Colonic mucosa (tissue), 4 donors: ENCODE measurements at places on chromosomes 6 and 20. TPM values are rescaled to one million over a fixed set of nuclear protein-coding genes. Genes with fewer than 3 reads are reported as not detected.
A peak's percentile ranks its signal among the peaks of the same experiment; 100 is the strongest.

The PAK5 gene
- total RNA-seq: not detected

The SPTLC3 gene
- total RNA-seq: 7.0 TPM

The HAO1 gene
- total RNA-seq: not detected

The EDEM2 gene
- total RNA-seq: 28.0 TPM

The C6orf132 gene
- total RNA-seq: 35.1 TPM

The CST5 gene
- not detected for total RNA-seq

- no peak for DNase-seq
Observed at GRCh38 chr20:20593447-20594170, 118.8 kb downstream of the RALGAPA2 start.

- DNase-seq: no peak
Observed at GRCh38 chr6:135299256-135299655, 118.1 kb downstream of the MYB start.

DNA sequence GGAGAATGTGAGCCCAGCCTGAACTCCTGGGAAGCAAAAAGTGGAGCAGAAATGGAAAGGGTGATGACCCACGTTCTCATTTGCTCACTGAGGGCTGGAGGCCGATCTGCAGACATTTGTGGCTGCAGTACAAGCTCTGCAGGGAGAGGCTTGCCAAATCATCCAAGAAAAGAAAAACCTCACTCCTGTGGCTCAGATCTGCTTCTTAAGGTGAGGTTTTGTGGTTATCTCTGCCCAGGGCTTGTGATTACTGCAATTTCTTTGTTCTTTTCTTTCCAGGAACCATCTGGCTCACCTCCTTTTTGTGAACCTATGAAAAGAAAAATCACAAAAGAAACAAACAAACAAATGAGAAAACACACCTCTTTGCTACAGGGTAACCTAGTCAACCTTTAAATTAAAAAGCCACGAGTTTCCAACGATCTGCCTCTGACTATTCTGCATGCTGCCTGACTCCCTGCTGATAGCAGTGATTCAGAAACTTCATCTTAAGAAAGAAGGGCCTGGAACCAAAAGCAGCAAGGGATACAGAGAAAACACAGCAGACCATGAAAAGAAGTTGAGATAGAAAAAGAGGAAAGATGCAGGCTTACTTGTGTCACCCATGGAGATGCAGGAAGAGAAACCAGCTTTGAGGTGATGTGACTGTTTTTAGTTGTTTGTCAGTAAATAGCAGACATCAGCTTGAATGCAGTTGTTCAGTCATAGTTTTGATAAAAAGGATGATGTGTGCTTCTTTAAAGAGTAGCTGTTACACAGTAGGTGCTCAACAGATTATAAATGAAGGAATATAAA, 165.1 kb downstream of the LMBRD1 start:
- DNase-seq: no peak

DNA sequence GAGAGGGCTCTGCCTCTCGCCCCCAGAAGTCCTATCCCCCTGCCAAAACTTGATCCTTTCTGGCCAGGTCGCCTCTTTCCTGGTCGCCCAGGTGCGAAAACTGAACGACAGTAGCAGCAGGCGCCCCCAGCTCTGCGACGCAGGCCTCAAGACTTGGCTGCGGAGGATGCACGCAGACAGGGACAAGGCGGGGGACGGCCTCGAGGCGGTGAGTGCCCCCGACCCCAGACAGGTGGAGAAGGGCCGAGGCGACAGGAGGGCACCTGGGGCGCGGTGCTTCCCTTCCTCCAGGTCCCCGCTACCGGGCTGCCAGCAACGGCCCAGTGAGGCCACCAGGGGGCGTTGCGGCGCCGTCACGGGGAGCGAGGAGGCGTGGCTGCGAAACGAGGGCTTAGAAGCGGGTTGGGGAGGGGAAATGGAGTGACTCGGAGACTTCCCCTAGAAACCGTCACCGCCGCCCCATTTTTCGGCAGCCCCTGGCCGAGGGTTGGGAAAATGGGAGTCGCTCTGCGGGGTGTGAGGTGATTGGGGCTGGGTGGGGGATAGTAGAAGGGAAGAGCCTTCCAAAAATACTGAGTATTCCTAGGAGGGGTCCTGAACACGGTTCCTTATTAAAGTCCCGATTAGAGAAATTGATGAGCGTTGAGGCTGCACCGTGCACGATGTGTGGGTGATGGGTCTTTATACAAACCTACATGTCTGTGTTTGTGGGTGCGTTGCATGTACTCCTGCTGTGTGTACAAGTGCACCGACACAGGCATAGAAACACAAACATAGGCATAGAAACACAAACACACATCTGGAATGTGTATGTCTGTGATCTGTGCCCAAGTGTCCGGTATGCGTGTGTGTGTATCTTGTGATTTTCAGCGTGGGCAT, 44.6 kb downstream of the ARHGAP40 start:
- peak; percentile 76 for DNase-seq

GRCh38 chr20:24580855-24581254, 111.4 kb downstream of the SYNDIG1 start:
- DNase-seq: no peak

GRCh38 chr6:119314885-119315272, 34.7 kb downstream of the MAN1A1 start:
- no peak for DNase-seq

DNA sequence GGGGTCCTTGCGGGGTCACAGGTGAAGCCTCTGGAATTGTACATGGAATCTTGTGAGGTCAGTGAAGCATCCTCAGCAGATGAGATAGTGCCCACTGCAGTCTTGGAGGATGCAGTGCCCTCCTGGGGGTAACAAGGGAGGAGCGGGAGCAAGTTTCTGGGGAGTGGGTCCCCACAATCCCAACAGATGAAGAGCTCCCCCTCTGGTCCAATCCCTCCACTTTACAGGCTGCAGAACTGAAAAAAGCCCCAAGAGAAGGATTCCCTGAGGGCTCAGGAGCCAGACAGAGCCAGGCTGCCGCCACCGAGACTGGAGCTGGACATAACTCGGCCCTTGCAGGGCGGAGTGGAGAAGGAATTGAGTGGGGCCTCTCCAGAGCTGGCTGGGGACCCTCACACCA, 52.4 kb downstream of the TTI1 start:
- DNase-seq: peak; percentile 12

GRCh38 chr6:145789443-145789842, 25.2 kb downstream of the FBXO30 start:
- DNase-seq: no peak

GRCh38 chr6:78623554-78623953, 243.8 kb upstream of the IRAK1BP1 start:
- DNase-seq: no peak

- no peak for DNase-seq
Observed at GRCh38 chr6:90256698-90257485, 39.8 kb downstream of the BACH2 start.

- DNase-seq: no peak
Observed at GRCh38 chr6:22025468-22026163, 271.2 kb downstream of the PRL start.
